ENCODE measurements at places on chromosomes 2 and 18.

DNA sequence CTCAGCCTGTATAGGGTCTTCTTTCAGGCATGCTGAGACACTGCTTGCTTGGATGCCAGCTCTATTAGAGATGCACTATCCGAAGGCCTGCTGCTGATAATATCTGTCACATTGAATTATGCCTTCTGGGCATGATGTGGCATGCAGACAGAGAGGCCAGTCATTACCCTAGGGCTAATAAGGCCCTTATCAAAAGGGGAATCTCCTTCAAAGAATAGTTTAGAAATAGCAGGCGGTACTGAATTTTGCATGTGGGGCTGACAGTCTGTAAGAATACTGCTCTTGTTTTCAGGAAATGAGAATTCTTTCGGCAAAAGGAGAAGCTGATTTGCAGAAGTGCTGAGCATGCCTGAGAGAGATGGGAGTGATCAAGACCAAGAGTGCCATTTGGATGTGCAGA, 13.1 kb upstream of the LHCGR start:
- DNase-seq: no peak

- DNase-seq: no peak
Measured at GRCh38 chr2:11321847-11322246, 22.6 kb downstream of the ROCK2 start.

DNA sequence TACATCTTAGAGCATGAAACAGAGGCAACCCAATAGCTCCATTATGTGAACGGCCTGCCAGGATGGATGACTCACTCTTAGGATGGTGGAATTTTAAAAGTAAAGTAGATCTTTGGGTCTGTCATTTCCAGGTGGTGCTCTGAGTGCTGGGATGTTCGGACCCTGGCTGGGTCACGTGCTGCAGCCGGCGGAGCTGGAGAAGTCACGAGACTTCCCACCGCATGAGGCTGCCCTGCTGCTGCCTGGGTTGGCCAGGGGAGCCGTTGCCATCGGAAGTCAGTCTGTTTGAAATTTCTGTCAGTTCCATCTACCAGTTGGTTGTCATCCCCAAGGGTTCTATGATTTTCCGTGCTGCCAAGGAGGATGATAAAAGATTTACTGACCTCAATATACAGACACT, 93.3 kb upstream of the ALKAL2 start:
- DNase-seq: no peak

DNA sequence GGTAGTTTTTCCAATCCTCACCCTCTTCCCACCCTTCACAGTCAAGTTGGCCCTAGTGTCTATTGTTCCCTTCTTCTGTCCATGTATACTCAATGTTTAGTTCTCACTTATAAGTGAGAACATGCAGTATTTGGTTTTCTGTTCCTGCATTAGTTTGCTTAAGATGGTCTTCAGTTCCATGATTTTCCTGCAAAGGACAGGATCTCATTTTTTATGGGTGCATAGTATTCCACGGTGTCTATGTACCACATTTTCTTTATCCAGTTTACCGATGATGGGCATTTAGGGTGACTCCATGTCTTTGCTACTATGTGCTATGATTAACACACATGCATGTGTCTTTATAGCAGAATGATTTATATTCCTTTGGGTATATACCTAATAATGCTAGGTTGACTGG, 104.4 kb downstream of the STRN start:
- no peak for DNase-seq

DNA sequence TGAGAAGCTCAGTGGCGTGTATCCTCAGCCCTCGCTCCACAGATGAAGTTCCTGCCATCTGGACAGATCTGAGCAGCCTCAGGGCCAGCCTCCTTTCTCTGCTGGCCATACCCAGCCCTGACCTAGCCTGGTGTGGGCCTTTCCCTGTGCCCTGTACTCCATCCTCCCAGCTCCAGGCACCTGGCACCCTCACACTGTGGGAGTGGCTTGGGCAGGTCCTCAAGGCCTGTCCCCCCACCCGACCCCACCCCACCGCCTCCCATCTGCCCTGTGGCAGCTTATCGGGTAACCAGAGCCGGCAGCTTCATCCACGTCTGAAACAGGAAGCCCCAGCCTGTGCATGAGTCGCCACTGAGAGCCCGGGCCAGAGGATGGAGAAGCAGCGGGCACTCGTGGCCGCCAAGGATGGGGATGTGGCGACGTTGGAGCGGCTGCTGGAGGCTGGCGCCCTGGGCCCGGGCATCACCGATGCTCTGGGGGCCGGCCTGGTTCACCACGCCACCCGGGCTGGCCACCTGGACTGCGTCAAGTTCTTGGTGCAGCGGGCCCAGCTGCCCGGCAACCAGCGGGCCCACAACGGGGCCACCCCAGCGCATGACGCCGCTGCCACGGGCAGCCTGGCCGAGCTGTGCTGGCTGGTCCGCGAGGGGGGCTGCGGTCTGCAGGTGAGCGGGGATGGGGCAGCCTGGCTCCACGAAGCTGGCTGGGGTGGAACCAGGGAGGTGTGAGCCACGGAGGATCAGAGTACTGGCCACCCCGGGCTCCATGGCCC, at the start of gene ESPNL:
Gene ESPNL (plus strand): TSS at position 292 of the 772 bp plus-strand sequence. CDS start 80 bp downstream, at position 372.
- DNase-seq: no peak

All from activated naive CD8-positive, alpha-beta T cell treated with anti-CD3 and anti-CD28 coated beads for 36 hours (primary cell).